ENCODE measurements at places on chromosomes 1 and 21. TPM values are rescaled to one million over a fixed set of nuclear protein-coding genes. Genes with fewer than 3 reads are reported as not detected.

DNA sequence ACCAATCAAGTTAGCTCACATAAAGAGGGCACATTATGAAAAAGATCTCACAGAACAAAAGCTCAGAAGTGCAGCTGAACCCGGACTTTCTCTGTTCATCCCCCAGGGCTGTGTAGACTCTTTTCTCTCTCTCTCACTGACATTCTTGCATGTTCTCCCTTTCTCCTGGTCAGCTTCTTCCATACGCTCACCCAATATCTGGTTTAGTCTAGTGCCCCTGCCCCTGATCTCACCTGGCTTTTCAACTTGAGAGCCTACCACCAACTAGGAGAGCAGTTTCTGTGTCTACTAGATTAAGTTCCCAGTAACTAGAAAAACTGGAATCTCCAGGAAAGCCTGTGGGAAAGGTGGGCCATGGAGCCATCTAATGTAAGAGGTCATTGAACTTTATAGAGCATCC, 126.9 kb upstream of the GRIK3 start:
- no peak for DNase-seq

DNA sequence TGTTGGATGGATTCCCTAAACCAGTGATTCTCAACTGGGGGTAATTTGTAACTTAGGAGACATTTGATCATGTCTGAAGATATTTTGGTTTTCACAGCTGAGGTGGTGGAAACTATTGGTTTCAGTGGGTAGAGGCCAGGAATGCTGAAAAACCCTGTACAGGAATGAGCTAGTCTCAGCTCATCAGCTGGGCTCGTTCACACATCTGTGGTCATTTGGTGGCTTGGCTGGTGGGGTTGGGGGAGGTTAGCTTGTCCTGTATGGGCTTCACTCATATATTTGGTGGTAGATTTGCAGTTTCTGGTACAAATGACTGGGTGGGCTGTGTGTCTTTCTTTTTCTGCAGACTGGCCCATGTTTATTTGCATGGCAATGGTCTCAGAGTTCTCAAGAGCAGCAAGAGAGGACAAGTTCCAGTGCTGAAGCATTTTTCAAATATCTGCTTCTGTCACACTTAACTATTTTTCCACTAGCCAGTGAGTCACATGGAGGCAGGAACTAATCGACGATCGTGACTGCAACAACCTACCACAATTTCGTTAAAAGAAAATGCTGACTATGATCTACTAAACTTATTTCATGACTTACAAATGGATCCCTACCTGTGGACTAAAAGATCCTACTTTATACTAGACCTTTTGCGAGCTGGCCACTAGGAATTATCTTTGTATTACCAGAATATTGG, 321.7 kb upstream of the PLXNA2 start:
- no peak for DNase-seq

SLC44A3 gene
- 2.6 TPM for polyA plus RNA-seq

SMG5 gene
- 21.3 TPM for polyA plus RNA-seq

DLGAP3 gene
- 0.15 TPM for polyA plus RNA-seq

DNA sequence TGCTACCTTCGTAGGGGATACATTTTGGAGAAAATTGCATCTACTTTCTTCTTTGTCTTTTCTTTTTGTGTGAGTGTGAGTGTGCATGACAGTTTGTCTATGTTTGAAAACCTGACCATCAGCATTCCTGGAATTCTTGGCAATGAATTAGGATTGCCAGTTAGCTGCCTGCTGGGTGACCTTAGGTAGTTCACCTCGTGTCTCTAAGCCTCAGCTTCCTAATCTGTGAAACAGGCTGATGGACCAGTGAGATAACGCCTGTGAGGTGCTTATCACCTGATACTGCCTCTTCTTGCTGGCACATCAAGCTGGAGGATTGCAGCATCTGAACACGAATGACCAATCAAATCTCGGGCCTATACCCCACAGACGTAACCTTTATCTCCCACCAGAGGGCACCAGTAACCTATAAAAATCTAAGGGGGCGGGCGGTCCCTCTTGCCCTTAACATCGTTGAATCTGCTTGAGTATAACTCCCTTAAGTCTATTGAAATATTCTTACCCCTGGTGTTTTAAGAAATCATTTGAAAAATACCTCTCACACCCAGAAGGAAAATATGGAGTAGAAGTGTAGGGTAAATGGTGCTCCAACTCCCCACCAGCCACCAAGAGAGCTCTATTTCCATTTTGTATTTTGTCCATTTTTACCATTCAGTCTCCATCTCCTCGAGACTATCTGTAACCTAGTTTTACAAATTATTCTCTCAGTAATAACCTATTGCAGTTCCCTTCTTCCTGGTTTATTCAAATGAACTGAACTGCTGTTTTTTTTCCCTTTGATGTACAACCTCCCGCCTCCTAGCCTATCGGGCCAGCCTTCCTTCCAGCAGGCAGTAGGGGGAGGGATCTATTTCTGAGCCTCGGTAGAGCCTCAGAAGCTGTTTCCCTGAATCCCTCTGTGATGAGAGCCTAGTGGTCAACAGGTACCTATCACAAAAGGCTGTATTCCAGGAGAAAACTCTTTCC, 49.7 kb downstream of the MDM4 start:
- peak; percentile 89 for DNase-seq

DNA sequence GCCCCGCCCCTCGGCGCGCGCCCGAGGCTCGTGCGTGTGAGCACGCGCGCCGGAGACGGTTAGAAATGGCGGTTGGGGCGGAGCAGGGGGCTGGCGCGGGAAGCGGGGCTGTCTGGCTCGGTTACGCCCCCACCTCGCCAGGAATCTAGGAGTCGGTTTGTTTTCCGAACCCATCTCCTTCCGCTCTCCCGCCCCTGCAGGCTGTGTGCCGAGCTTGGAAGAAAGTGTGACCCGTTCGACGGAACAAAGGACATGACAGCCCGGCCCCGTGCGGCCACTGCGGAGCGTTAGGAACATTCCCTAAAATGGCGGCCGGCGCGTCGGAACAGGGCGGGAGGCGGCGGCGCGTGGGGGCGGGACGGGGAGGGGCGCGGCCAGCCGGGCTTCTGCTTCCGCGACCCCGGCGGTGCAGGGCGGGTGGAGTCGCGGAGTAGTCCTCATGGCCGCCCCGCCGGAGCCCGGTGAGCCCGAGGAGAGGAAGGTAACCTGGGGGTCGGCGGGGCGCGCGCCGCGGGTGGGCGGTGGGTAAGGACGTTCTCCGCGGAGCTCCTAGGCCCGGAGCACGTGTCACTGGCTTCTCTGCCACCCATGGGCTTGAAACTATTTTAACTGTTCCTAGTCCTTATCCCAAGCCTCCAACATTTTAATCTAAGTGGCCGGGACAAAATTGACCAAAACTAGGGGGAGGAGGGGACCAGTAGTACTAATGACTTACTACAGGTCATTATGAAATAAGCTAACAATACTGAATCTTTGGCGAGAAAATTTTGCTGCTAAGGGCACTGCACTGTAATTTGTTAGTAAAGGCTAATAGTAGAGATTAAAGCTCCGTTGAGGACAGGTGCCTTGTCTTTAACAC, at the start of gene COX20:
Gene COX20, plus strand, starts transcription at position 383 of the 859 bp plus-strand sequence. Its CDS starts 57 bp downstream, at position 440.
- DNase-seq = peak; percentile 88

GRCh38 chr21:14600569-14601297, 54.6 kb upstream of the SAMSN1 start:
- no peak for DNase-seq

PAQR7 gene
- polyA plus RNA-seq = 7.0 TPM

ASCL5 gene
- polyA plus RNA-seq = not detected

- no peak for DNase-seq
Measured at GRCh38 chr1:184260382-184260781, 126.4 kb upstream of the C1orf21 start.

IGSF9 gene
- 0.86 TPM for polyA plus RNA-seq

CXADR gene
- polyA plus RNA-seq = 1.1 TPM

FCRL2 gene
- not detected for polyA plus RNA-seq

DPM3 gene
- 307 TPM for polyA plus RNA-seq

- DNase-seq = no peak
Measured at GRCh38 chr1:197615693-197616011, 159.6 kb downstream of the DENND1B start.

DNA sequence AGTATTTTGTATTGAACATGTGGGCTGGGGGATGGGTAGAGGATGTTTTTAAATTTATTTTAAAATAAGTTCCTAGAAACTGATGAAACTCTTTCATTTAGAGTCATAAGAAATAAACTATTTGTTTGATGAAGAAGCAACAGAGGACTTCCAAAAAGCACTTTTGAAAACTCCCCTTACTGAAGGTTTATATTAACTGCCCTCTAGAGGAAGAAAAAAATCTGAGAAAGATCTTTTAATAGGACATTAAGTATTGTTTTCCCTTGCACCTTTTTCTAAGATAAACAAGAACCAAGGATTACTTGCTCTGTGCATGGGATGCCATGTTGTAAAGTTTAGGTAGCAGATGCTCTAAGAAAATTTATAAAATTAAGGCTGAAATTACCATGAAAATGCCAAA, 14.1 kb downstream of the DISP1 start:
- no peak for DNase-seq

DNA sequence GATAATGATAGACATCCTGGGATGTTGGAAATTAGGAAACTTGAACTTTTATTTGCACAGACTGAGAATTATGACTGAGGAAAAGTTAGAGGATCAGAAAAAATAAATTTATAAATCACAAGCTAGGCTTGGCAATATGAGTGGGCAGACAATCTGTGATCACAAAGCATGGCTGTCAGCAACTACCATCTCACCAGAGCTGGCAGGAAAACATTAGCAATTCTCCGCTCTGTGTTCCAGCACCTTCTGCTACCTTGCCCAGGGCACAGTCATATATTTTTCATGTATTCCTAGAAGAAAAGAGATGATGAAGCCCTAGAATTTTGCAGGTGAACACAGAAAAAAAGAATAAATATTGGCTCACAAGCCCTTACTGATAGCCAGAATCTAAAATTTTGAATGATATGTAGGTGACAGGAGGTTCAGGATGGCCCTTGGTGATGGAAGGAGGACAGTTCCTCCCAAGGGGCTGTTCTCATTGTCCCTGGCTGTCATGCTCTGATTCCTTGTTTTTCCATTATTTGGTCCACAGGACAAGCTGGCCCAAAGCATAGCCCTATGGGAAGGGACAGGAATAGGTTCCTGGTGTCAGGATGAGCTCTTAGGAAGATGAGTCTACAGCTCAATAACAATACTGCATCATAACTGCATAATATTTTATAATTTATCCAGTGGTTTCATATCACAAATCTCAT, 12.2 kb upstream of the STXBP3 start:
- DNase-seq = no peak

THEM4 gene
- polyA plus RNA-seq = 10.1 TPM

DNA sequence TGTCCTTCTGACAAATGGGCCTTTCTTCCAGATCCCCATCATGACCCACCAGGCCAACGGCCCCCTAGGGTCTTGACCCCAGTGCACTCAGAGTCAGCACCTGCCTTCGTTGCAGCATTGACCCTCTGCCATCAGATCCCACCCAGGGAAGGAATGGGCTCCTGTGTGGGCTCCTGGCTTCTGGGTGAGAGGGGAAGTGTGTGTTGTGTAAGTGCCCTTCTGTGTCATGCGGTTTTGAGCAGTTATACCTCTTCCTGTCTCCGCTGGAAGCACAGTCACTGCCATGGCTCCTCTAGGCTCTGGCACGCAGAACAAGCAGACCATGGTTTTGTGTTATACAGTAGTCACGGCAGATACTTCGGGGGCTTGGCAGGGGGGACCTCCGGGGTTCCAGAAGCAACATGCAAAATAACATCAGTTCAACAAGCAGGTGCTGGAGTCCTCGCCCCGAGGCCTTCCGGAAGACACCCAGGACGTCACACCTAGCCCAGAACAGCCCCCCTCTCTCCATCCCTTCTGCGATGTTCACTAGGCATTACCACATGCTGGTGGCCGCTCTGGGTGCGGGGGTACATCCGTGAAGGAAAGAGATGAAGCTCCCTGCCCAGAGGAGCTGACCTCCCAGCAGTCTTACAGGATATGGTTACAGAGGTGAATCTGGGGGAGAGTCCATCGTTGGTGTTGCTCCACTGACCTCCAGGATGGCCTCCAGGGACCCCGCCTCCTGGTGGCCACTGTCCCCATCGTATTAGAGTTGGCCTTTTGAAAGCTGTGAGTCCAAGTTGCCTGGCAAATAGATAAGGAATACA, 17.4 kb upstream of the KCNAB2 start:
- no peak for DNase-seq

DMBX1 gene
- not detected for polyA plus RNA-seq

DNA sequence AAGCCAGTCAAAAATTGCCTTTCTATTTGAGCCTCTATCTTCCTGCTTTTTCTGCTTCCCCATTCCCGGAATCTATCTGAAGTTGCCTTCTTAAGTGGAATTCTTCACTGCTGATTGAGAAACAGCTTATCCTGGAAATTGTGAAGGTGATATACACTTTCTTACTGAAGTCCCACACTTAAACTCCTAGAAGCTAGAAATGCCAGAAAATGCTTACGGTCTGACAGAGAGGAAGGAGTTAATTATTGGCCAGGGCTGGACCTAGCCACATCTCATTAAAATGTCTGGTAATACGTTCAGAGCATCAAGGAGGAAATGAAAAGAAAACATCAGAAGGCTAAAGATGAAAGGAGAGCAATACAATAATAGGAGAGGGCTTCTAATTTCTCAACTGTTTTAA, 292.5 kb upstream of the SNX7 start:
- no peak for DNase-seq

ARHGAP29 gene
- polyA plus RNA-seq = 20.1 TPM

RGS8 gene
- not detected for polyA plus RNA-seq

GRCh38 chr1:152486400-152487006, 24.1 kb upstream of the LCE5A start:
- DNase-seq = peak; percentile 24

- no peak for DNase-seq
Measured at GRCh38 chr1:230065571-230065970, 1.5 kb upstream of the GALNT2 start.

GRCh38 chr1:52686830-52687229, 11.3 kb downstream of the COA7 start:
- no peak for DNase-seq

MAN1C1 gene
- 0.26 TPM for polyA plus RNA-seq

- no peak for DNase-seq
Measured at GRCh38 chr21:17371450-17371849, 141.4 kb upstream of the CXADR start.

GRCh38 chr1:116738673-116739370, 15.4 kb upstream of the CD2 start:
- DNase-seq = no peak

ACTA1 gene
- polyA plus RNA-seq = 0.21 TPM

SYT14 gene
- 1.8 TPM for polyA plus RNA-seq

VWA5B1 gene
- polyA plus RNA-seq = not detected

TSACC gene
- 1.5 TPM for polyA plus RNA-seq

NUCKS1 gene
- 25.4 TPM for polyA plus RNA-seq

- DNase-seq = peak; percentile 57
Measured at GRCh38 chr1:205351984-205352713, 4.6 kb downstream of the KLHDC8A start.

DNA sequence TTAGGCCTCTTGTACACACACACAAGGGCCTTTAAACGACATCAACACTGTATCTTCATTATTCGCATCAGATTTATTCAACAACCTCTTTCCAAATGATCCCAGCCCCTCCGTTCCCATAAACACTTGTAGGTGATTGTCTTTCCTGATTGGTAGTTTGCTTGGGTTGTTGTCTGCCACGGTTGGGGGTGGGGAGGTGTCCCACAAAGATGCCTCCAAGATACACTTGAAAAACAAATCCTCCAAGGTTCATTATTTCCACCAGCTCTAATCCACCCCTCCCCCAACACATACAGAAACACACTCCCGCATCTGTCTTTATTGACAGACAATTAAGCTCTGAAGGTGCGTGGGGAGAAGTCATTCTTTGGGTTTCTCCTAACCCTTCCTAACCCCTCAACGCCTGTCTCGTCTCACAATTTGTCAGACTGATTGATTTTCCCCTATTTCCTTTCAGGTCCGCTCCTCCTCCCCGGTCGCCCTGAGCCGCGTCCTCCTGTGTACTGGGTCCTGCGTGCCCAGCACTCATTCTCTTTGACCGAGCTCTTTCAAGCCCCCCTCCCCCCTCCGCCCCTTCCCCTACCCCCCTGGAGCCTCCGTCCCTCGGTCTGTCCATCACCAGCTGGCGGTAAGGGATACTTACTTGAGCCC, 1.4 kb downstream of the WDR26 start:
- peak; percentile 53 for DNase-seq

PGLYRP3 gene
- polyA plus RNA-seq = not detected

Measured in SK-N-SH (cell line).